ENCODE measurements at places on chromosomes 12 and 14.

GRCh38 chr12:28689398-28690175 lies 459.5 kb upstream of the FAR2 start:
- no peak for DNase-seq

DNA sequence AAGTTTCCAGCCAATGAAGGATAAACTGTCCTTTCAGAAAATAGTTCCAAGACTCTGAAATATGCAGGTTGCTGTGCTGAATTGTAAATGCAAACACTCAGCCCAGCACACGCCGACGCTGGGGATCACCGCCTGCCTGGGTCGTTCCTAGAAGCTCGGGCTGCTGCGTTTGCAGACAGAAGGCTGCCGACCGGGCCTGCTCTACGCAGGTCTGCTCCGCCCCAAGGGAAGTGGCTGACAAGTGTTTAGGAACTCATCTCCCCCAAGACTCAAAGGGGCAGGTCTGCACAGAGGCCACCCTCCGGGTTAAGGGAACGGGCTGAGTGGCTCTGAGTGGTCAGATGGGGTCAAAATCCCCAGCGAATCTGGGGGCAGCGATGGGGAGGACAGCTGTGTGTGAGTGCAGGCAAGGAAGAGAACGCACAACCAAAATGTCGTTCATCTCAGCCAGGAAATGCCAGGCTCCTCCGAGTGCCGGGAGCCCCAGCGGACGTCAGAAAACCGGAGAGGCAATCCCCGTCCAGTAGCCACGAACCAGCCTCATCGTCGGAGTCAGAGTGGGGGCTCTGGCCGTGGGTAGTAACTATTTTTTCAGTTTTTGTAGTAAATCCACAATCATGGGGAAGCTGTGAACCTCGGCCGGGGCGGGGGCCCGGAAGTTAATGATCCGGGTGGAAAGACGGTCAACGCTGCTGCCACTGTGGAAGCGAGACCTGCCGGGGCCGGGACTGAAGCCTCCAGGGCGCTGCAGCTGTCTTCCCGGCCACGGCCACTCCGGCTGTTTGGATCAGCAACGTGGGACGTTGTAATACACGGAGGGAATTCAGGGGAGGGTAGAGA lies 6.0 kb downstream of the GALNT9 start:
- DNase-seq = no peak

DNA sequence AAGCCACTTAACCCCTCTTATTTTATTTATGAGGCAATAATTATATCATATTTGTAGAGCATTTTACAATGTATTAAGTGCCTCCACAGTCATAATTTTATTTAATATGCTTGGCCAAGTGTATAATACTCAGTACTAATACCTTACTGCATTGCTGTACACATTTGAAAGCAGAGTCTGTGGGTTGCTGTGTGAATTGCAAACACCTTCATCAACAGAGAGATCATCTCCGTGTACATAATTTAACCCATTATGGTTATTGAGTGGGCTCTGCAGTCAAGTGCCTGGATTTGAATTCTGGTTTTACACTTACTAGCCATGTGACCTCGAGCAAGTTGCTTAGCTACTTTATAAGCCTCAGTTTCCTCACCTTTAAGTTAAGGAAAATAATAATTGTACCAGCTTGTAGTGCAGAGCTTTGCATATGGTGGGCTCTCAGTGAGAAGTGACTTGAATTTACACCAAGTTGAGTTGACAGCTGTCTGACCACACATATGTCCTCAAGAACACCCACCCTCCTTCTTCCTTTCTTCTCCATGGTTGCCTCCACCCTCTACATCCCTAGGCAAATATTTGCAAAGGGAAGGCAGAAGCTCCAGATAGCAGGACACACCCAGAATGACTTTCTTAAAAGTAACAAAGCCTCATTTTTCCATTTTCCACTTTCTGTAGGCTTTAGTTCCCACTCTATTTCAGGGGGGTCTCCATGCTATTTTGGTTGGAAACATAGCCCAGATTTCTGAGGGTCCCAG lies 12.3 kb downstream of the CRACR2A start:
- DNase-seq = no peak

- DNase-seq = no peak
Measured at GRCh38 chr14:99579903-99580571, 24.0 kb downstream of the CCDC85C start.

DNA sequence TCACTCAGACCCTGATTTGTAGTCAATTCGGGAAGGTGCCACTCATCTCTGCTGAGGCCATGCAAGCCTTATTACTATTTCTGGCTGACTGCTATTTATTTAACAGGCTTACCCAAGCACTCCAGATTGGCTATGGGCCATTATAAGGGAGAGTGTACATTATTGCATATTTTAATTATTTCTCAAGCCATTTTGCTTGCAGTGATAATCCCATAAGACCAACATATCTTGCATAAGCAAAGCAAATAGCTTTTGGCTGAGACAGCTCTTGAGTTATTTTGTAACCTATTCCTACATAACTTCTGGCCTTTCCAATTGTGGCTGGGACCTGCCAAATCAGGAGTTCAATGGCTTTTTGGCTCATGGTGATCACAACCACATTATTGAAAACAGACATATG lies 509.6 kb upstream of the USP15 start:
- no peak for DNase-seq

GRCh38 chr12:102567031-102567985 lies 86.9 kb upstream of the IGF1 start:
- no peak for DNase-seq

DNA sequence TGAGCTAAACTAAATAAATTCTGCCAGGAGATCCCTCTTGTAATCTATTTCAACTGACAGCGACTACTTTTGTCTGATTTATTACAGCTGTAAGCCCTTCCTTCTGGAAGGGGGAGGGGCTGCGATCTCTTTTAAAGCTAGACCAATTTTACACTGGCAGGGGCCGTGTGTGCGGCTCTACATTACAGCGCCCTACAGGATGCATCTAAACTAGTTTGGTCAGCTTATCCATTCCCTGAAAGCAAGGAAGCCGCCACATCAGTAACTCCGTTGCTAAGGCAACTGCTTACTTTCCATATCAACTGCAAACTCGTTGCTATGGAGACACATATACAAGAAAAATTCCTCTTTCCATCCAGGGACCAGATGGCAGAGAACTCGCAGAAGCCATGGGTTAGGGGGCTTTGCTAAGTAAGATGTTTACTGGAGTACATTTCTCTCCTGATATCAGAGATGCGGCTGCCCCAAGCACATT lies 17.4 kb downstream of the FOXN3 start:
- DNase-seq = no peak

- no peak for DNase-seq
Measured at GRCh38 chr12:107523775-107524535, 161.6 kb upstream of the PWP1 start.

DNA sequence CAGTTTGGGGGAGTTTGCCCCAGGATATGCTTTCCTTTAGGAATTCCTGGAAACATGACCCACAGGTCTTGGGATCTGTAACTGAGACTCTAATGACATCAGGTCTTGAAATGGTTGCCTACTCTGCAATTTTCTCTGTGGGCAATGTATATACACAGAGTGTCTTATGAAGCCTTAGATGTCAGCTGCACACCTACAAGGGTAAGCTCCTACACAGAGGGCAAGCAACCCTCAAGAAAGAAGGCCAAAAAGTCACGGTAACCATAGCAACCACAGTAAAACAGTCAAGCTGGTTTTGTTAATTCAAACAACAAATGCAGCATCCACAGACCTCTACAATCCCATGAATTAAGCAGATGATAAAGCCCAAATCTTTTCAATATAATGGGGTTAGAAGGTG lies 293.0 kb downstream of the SSPN start:
- DNase-seq = no peak

DNA sequence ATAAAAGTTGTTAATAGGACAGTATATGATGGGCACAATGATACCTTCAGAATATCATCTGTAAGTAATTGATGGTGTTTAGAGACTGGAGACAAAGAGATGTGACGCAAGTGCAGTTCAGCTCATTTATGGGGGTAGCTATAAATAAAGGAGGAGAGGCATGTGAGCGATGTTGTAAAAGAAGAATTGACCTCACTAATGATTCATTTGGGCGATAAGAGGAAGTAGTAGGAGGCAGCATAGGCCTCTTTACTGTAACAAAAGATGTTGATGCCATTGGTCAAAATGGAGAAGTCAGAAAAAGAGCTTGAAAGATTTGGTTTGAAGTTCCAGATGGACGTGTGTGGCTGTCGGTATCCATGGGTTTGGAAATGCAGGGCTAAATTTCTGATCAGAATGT lies 70.0 kb downstream of the FLRT2 start:
- no peak for DNase-seq

DNA sequence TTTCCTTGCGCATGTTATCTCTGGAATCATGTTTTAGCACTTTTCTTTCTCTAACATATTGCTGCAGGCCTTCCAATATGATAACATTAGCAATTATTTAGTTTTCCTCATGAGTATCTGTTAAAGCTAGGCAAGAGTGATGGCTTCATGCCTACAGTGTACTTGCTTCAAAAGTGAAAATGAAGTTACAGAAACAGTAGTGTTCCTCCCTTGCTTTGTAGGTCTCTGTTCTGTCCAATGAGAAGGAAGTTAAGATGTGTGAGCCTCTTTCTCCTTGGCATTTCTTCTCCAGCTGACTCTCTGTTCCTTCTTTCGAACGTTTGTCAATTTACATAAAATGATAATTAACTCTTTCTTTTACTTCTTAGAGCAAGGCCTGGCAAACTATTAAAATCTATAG lies 22.2 kb downstream of the LRRIQ1 start:
- DNase-seq = no peak

DNA sequence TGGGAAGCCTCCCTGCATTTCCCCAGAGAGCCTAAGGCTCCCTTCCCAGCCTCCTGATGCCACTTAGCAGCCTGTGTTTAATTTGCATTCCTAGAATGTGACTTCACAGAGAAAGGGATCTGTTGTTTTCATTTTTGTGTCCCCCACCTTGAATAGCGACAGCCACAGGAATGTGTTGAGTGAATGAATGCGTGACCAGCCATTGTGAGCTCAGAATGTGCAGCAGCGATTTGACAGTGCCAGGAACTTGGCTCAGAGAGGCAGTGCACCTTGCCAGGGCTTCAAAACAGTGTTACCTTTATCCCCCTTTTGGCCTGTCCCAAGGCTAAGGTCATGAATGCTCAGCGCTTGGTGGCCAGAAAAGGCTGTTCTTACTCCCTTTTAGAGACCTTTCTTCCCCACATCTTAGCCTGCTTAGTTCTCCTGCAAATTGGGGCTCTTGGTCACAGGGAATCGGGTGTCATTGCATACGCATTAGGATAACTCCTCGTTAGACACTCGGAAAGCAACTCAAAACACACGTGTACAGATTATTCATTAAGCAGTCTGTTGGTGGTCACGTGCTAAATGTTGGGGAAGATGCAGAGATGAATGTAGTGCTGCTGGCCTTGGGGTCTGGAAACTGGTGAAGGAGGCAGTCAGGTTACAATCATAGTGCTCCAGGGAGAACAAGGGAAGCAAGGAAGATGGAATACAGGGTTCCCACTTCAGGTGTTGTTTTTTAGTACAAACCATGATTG lies 9.8 kb downstream of the NTF3 start:
- no peak for DNase-seq

- DNase-seq = no peak
Measured at GRCh38 chr12:118368821-118369220, 3.9 kb downstream of the TAOK3 start.

GRCh38 chr12:14773685-14774073 lies 29.6 kb downstream of the WBP11 start:
- DNase-seq = no peak

GRCh38 chr12:12461923-12462315 lies 100.7 kb downstream of the DUSP16 start:
- DNase-seq = no peak

DNA sequence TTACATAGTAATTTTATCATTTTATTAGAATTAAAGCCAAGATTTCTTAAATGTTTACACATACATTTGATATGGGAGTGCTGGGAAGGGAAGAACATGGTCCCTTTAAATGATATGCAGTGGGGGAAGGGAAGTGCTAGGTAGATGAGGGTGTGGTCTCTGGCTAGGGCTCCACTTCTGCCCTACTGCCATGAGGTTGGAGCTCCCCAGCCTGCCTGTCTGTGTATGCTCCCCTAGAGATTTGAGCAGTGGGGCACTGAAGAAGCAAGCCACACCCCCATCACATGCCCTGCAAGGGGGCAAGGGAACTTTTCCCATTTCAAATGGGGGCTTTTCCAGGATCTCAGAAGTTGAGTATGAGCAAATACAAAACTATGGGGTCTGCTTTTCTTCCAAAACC lies 25.5 kb downstream of the CLECL1 start:
- DNase-seq = no peak

DNA sequence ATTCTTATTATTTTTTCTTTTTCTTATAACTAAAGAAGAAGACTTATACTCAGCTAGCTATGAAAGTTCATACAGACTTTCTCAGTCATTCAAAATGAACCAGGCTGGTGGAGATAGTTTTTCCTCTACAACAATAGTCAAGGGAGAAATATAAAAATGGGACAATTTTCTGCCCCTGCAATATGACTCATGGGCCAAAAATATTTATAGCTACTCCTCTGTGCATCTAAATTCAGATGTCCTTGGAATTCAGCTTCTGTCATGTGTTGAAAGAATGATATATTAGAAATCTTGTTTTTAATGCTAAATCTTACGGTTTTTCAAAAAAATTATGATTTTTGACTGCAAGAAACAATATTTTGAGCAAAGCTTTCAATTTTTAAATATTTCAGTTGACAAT lies 237.2 kb upstream of the SYT10 start:
- DNase-seq = no peak

DNA sequence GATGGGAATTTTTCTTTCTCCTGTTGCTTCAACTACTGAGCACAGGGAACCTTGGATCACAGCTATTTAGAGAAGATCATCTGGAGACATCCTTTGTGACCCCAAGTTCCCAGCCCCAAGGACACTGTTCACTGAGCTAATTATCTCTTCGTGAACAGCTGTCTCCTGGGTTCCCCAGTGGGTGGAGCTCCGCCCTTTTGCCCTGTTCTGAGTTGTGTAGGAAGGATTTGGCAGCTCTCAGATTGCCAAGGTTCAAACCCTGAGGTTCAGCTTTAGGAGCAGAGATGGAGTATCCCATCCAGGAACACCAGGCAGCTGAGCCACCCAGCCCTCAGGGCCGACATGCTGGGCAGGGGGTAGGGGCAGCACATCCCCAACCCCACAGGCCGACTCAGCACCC lies 32.0 kb downstream of the NGB start:
- DNase-seq = no peak

DNA sequence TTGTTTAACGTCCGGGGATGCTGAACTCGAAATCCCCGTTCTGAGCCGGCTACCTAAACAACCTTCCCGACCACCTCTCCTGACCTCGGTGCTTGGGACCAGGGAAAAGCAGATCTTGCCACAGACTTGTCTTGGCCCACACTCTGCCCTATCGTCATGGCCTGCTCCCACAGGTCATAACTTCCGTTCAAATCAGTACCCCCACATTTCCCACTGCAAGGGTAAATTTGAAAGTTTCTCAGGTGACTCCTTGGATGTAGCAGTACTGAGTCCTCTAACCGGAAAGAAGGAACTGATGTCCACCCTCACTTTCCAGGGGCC lies 612 bp upstream of the RBM23 start:
- no peak for DNase-seq

DNA sequence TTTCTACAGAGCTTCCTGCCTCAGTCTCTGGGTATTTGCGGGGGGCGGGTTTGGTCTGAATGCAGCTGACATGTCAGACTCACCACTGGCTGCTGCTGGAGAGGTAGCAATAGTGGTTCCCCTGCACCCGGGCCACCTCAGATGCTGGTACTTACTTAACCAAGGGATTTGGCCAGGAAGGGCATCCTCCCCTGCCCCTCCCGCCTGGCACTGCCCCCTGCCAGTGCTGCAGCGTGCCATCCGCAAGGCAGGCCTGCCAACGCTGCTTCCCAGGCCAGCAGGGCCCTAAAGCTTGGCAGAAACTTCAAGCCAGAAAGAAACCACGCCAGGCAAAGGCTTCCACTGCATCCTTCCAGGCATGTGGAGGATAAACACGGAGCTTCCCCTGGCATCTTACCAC lies 22.1 kb downstream of the RAB35 start:
- DNase-seq = no peak

Data from stimulated activated CD8-positive, alpha-beta memory T cell treated with anti-CD3 and anti-CD28 coated beads, Interleukin-2, amount 100 ng/mL, for 1 hour (primary cell).